ENCODE measurements at places on chromosomes 12 and 14.

GRCh38 chr12:107373238-107373809 is 280.0 kb upstream of the CRY1 start:
- DNase-seq = no peak

DNA sequence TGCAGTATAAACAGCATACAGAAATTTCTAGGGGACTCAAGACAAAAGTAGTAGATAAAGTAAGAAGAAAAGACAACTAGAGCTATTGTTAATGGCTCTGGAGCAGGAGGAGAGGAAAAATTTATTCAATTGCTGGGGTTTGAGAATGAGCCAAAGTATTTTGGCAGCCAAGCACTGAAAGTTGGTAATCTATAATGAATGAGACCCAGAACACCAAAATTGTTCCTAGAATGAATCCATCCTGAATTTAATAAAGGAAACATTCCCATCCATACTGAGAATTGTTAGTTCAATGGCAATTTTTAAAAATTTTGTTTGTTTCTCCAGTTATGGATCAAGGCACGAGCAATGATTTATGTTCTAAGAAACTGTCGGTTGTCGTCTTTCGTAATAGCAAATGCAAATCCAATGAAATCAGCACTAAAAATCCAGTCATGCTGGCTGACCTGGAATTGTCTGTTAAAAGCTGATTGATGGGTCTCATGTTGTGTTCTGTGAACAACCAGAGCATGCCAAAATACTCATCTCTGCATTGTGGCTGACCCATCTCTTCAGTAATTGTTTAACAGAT is 170.9 kb upstream of the LMNTD1 start:
- DNase-seq = peak; percentile 21

GRCh38 chr12:17975763-17976162 is 114.2 kb downstream of the RERGL start:
- DNase-seq = no peak

GRCh38 chr14:103656031-103656755 is 27.2 kb downstream of the KLC1 start:
- DNase-seq = no peak

GRCh38 chr14:75871181-75871880 is 110.5 kb downstream of the TGFB3 start:
- DNase-seq = no peak

- DNase-seq = no peak
Measured at GRCh38 chr12:89959179-89959578, 250.5 kb upstream of the ATP2B1 start.
